ENCODE measurements at places on chromosomes 2 and 18.

DNA sequence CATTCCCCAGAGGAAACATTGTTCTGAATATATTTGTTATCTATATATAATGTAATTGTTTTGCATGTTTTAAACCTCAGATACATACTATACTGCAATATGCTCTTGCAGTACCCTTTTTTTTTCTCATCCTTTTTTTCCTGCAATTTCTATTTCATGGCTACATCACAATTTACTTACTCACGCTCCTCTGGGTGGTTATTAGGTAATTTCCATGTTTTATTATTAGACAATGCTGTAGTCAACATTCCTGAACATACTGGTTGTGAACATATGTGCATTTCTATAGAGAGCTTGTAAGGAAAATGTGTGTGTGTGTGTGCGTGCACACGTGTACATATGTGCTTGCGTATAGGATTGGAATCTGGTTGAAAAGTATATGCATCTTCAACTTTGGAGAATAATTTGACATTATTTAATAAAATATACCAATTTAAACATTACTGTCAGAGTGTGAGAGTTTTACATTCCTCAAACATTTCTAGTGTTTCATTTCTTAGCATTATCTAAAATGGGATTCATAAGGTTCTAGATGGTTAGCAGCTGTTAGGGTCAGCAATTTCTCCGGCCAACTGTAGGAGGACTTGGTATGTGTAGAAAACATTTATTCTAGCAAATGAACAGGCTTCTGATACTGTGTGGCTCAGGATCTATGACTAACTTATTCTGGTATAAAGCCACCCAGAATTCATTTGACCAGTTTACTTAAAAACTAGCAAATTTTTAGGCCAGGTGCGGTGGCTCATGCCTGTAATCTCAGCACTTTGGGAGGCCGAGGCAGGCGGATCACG, 22.4 kb downstream of the NCOA1 start:
- DNase-seq, result no peak

DNA sequence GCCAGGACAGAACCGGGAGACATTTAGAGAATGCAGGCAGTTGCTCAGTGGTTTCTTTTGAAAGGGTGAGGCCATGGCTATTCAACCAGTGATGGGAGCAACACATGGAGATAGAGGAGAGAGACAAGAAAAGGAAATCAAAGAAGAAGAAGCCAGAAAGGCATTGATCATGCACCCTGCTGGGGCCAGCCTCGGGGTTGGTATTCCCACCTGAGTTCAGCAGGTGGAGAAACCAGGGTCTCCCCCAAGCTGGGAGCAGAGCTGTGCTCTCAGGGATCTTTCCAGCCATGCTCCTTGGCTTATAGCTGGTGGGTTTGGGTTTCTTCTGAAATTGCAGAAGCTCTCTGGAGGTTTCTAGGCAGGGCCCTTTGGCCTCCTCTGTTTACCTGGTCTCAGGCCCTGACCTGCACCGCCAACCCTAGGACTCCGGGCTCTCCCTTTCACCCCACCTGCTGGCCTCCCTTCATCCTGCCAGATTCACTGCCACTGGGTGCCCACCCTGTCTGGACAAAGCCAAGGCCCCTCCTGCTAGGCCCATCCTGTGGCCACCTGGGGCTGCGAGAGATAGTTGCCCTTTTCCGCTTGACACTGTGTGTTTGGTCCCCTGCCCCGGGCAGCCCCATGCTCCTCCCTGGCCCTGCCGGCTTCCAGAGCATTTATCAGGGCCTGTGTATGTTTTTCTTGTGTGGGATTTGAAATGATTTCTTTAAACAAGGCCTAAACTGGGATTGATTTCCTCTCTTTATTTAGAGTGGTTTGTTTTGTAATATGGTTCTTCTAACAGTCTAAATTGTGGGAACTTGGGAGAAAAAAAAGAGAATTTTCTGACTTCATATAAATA, 126.7 kb downstream of the DDX1 start:
- no peak for DNase-seq

DNA sequence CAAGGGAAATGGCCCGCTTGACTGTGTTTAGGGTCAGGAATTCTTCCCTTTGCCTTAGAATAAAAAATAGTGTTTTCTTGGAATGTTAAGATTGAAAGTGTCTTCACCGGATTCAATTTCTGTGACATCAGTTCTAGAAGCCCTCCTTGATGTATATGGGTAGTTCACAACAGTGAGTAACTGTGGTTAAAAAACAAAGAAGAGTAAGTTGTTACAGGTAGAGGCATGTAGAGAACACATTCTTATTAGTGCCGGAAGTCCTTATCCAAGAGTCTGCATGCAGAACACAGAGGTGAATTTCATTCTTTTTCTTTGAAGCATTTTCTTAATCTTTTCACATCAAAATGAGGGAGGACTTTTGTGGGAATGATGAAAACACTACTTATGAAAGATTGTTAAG, 105.5 kb downstream of the FMNL2 start:
- no peak for DNase-seq

DNA sequence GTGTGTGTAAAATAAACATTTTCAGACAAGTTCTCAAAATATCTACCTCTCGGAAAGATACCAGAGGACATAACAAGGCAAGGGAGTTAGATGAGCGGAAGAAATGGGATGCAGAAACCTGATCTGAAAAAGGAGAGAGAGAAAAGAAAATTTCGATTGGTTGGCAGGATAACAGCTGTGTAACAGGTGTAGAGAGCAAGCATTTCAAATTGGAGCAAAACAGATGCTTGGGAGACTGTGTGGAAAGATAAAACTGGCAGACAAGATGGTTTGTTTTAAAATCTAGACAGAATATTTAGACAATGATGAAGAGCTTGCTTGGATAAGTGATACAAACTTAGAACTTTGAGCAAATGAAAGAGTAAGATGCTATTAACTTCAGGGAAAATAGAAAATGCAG, 20.2 kb downstream of the CHST9 start:
- no peak for DNase-seq

DNA sequence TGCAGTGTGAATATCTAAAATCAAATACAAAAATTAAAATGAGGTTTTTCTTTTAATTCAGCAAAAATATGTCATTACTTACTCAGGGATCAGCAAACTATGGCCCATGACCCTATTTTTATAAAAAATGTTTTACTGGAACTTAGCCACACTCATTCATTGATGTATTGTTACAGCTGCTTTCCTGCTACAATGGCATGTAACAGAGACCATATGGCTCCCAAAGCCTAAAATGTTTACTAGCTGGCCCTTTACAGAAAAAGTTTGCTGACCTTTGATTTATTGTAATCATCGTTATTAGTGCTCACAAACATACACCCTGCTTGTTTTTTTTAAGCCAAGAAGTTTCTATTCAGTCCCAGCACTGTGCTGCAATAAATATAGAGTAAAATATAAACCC, 120.3 kb downstream of the PLA2R1 start:
- no peak for DNase-seq

All from NCI-H460 (cell line).